ENCODE measurements at places on chromosomes 5 and 9.

DNA sequence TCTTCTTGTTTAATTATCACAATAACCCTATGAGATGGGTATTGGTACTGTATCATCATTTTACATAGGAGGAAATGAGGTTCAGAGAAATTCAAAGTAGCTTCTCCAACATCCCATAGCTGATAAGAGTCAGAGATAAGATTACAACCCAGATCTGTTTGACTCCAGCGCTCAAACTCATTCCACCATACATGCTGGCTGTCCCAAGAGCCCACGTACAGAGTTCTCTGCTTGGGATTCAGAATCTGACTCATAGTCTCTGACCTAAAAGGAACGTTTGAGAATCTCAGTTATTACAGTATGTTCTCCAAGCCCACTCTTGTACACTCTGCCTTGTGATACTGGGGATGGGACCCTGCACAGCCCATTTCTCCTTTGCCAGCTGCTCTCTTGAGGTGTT lies 90.2 kb downstream of the TMEM215 start:
- no peak for DNase-seq

GRCh38 chr9:130179331-130179907 lies 7.2 kb downstream of the NCS1 start:
- DNase-seq, result no peak

DNA sequence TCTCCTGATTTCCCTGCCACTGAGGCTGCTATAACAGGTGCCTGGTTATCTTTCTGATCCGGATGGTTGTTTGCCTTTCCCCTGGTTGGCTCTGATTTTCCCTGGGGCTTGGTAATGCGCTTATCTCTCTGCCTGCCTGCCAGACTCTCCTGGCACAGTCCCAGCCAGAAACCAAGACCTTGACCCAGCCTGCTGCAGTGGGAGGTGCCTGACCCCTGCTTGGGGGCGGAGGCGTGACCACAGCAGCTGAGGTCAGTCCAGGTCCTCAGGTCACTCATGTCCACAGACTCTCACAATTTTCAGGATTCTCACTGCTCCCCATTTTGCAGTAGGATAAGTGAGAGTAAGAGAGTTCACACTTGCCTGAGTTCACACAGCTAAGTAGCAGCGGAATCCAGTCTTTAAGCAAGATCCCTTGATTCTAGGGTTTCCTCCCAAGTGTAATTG lies 24.4 kb upstream of the SYNPO start:
- no peak for DNase-seq

DNA sequence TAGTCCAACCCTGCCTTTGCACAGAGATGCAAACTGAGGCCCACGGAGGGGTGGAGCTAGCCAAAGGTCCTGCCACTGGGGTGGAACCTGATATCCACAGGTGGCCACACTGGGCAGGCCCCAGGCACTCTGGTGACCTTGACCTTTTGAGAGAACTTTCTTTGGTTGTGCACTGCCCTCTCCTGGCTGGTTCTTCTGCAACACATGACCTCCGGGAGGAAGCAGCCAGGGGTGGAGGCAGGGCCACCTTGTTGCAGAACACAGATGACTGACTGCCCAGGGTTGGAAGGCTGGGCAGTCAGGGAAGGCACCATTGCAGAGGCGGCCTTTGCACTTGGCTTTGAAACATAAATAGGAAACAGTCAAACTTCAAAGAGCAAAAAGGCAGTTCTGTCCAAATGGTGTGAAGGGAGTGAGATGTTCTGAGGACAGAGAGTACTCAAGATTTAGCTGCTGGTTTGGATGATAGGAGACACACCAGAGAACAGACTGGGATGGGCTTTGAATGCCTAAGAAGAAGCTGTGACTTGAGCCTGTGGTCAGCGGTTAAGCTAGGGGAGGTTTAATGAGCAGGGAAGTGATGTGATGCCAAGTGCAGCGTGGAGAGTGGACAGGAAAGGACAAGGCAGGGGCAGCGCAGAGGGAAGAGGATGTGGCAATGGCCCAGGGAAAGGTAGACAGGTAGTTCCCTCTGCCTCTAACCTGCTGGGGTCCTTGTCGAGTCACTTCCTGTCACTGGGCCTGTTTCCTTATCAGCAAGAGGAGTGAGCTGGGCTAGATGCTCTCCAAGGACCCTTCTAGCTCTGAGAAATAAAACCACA lies 6.8 kb upstream of the TCOF1 start:
- DNase-seq, result peak; percentile 54

GRCh38 chr9:108591121-108591520 lies 264.7 kb downstream of the ACTL7B start:
- DNase-seq, result no peak

- no peak for DNase-seq
Observed at GRCh38 chr9:28832168-28832770, 1259.0 kb upstream of the C9orf72 start.

DNA sequence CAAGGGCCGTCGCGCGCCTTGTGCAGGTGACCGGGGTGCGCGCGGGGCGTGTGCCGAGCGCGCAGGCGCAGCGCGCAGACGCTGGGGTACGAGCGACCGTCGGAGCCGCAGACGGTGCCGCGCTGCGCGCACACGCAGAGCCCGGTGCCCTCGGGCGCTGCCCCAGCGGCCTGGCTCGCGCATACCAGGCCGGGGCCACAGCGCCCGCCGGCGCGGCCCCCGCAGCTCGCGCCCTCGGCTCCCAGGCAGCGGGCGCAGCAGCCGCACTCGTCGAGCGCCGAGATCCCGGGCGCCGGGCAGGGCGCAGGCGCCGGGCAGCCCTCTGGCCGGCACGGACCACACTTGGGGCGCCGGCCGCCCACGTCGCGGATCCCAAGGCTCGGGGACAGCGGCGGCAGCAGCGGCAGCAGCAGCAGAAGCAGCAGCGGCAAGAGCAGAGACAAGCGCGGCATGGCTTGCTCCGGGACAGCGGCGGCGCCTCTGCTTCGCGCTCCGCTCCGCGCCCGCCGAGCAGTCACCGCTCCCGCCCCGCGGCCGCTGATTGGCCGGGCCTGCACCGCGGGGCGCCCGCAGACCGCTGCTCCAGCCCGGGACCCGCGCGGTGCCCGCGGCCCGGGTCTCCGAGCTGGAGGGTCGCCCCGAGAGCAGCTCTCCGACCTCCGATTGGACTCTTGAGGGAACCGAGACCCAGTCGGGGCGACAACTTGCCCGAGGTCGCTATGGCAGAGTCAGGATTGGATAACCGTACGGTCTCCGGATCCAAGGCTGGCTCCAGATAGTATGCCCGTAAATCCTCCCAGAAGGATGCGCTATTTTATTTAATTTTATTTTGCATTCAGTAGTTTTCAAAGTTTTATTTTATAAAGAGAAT lies at the start of gene IGFBPL1:
TSS of gene IGFBPL1 (minus strand) at position 482 of the 871 bp plus-strand sequence. CDS start at position 452, 30 bp downstream.
- no peak for DNase-seq

DNA sequence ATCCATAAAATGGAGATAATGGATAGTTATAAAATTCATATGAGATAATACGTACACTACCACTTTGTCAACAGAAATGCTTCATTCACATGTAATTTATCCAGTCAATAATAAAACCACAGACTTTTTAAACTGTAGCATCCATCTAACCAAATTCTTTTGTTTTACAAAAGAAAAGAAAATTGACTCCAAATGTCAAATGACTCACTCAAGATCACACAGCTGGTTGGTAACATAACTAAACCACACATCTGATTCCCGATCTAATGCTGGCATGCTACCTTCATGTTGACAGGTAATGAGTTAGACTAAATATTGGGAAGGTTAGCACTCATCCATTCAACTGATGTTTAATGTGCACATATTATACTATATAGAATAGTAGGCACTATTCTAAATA lies 4.9 kb downstream of the FRMD3 start:
- DNase-seq, result no peak

DNA sequence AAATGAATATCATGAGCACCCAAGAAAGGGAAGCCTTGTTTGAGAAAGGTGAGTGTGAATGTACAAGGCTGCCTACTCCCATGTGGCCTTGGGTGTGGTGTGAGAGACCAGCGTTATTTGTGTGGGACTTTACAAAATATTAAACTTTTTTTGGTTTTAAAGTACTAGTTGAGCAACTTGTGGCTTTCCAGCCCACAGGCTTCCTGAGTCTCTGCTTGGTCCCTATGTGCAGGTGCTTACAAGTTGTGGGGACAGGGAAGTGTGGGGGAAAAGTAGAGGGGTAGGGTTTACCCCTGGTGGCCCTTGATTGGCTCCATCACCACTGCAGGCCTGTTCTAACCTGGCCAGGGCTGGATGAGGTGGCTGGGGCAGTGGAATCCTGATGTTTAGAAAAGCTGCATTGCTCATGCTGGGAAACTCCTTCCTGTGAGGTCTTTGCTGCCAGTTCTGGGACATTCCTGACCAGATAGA lies 19.7 kb downstream of the PTTG1 start:
- no peak for DNase-seq

- DNase-seq, result no peak
Observed at GRCh38 chr9:121654499-121655140, 3.2 kb downstream of the DAB2IP start.

DNA sequence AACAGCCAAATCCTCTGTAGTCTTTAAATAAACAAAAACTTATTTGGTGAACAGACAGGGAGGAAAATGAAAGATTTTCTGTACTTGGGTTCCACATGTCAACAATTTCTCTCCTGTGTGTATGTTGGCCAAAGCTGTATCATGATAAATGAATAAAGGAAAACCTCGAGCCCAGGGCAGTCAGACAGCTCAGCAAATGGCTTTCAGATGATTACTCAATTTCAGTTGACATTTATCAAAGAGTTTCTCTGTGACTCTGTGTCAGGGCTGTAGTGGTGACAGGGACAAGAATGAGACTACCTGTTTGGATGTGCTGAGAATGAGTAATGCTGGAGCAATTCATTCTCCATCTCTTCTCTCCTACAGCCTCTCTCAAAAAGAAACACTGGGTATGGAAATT lies 45.7 kb upstream of the PTGS1 start:
- peak; percentile 5 for DNase-seq

GRCh38 chr9:134314950-134315715 lies 11.1 kb upstream of the RXRA start:
- DNase-seq, result no peak

GRCh38 chr9:10613419-10613818 lies 617 bp upstream of the PTPRD start:
- peak; percentile 2 for DNase-seq

GRCh38 chr5:65037831-65038815 lies 269.4 kb downstream of the CWC27 start:
- DNase-seq, result no peak

DNA sequence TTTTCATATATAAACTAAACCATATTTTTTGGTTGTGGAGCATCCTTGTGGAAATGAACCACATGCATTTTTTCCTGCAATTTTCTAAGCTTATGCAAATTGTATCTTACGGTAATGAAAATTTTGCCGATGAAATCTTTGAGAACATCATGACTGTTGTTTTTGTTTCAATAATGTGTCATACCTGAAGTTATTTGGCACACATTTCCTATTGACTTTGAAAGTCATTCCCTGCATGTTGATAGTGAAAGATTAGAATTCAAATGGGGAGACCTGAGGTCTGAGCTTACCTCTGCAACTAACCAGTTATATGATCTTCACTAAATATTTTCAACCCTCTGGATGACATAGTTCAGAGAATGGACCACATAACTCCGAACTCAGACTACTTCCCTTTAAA lies 88.5 kb downstream of the PRR16 start:
- peak; percentile 45 for DNase-seq

- no peak for DNase-seq
Observed at GRCh38 chr5:150361301-150361700, 3.8 kb downstream of the TCOF1 start.

GRCh38 chr9:4866239-4866969 lies 73.7 kb downstream of the RCL1 start:
- no peak for DNase-seq

GRCh38 chr5:82603033-82603987 lies 325.2 kb upstream of the RPS23 start:
- no peak for DNase-seq

GRCh38 chr9:3508521-3509291 lies 17.1 kb downstream of the RFX3 start:
- peak; percentile 64 for DNase-seq

- DNase-seq, result peak; percentile 38
Observed at GRCh38 chr5:107557051-107557658, 113.6 kb downstream of the EFNA5 start.

- DNase-seq, result peak; percentile 18
Observed at GRCh38 chr5:926417-927171, 33.9 kb downstream of the TRIP13 start.

DNA sequence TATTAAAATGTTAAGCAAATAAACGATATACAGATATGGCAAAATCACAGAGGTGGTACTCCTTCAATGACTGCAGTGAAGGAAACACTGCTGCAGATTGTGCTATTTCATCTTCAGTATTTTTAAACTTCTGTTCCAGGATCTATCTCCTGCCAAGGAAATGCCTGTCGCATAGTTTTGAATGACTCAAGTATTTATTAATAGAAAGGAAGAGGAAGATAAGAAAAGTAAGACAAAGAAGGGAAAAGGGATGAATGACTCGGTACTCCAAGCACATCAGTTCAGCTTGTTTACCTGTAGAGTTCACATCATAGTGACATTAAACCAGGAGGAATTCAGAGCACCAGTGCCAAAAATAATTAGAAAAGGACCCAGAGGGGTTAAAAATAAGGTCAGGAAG lies 5.1 kb upstream of the GPX8 start:
- peak; percentile 66 for DNase-seq

- DNase-seq, result peak; percentile 100
Observed at GRCh38 chr9:94166236-94166975, 82.1 kb downstream of the PTPDC1 start.

DNA sequence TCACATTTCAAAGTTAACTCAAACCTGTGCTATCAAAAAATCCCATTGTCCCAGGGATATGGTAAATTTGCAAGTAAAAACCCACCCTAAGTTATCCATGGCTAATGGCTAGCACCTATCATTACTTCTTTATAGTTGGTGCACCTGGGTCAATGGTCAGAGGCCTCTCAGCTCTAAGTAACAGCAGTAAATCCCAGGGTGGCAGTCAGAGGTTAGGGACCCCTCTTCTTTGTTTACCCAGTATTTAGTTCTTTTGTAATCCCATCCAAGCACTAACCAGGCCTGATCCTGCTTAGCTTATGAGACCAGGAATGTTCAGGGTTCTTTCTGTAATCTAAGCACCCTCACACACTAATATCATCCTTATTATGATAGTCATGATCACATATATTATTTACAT lies 52.1 kb upstream of the WWC1 start:
- DNase-seq, result no peak

GRCh38 chr5:168114444-168115017 lies 176.9 kb upstream of the WWC1 start:
- DNase-seq, result peak; percentile 36

DNA sequence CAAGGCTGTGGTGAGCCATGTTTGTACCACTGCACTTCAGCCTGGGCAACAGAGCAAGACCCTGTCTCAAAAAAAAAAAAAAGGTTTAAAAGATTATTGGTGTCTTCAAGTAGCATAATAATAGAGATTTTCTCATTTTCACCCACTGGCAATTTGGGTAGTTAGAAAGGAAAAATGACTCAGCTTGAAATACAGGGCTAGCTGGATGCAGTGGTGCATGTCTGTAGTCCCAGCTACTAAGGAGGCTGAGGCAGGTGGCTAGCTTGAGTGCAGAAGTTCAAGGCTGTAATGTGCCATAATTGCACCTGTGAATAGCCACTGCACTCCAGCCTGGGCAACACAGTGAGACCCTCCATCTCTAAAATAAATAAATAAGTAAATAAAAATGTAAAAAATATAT lies 111.1 kb downstream of the ARRDC3 start:
- DNase-seq, result no peak

GRCh38 chr9:23775549-23775948 lies 50.5 kb downstream of the ELAVL2 start:
- DNase-seq, result no peak

Data from astrocyte of the spinal cord (primary cell).